ENCODE measurements at places on chromosomes 2 and 18.
A peak's percentile ranks its signal among the peaks of the same experiment; 100 is the strongest.

DNA sequence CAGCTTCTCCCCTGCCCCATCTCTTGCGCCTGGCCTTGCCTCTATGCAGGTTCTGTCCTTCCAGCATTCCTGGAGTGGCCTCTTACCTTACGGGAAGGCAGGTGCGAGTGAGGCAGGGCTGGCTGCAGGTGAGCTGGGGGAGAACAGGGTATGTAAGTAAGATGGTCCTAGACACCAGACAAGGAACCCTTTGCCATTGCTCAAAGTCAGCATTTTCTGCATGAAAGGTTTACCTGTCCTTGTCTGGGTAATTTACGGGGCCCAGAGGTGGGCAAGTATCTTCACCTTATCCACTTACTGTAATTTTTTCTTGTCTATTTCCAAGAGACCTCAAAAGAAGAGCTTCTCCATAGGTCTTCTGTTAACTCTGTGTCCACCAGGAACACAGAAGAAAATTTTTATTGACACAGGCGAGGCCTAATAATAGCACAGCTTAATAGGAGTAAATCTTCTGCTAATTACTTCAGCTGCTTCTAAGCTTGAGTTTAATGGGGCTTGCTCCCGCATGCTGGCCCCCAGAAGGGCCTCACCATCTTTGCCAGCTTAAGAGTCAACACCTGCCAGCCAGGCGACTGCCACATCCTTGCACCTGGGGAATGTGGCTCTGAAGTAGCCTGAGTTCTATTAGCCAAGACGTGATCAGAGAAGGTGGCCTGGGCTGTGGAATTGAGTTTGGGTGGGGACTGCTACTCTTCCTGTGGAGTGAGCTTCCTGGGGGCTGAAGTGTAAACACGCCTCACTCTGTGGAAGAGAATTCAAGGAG is 27.1 kb downstream of the PCARE start:
- no peak for DNase-seq

GRCh38 chr2:85938456-85938855 is 49.7 kb upstream of the ST3GAL5 start:
- DNase-seq, result no peak

DNA sequence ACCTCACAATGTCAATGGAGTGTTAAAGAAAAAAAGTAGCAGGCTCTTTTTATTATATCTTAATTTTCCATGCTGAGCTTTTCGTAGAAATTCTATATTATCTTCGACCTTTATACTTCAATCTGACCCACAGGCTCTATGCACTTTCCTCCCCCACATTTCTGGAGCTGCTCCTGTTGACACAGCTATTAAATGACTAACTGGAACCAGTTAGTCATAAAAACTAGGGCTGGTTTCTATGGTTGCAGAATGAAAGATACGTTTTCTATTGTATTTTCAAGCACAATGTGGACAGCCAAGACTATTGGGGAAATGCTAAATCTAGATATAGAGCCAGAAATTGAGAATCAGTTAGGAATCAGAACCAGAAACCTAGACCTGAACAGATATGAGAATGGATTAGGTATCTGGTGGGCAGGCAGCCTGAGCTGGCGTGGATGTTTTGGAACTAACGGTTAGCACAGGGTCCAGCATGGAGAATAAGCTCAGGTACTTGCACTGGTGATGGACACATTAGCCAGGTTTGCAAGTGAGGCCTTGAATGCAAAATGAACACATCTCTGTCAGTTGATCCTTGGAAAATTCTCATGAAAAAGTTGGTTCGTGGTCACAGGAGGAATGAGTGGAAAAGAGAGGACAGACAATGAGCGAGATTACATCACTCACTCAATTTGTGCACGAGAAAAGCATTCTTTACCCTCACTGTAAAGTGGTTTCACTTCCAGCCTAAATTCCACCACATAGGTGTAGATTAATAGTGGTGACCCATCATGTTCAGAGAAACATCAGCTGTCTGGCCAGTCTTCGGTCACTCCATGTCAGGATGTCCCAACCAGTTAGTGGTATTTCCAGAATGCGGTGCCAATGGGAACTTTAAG is 144.6 kb upstream of the EPHA4 start:
- no peak for DNase-seq

GRCh38 chr2:64637931-64638330 is 15.8 kb downstream of the SERTAD2 start:
- no peak for DNase-seq

DNA sequence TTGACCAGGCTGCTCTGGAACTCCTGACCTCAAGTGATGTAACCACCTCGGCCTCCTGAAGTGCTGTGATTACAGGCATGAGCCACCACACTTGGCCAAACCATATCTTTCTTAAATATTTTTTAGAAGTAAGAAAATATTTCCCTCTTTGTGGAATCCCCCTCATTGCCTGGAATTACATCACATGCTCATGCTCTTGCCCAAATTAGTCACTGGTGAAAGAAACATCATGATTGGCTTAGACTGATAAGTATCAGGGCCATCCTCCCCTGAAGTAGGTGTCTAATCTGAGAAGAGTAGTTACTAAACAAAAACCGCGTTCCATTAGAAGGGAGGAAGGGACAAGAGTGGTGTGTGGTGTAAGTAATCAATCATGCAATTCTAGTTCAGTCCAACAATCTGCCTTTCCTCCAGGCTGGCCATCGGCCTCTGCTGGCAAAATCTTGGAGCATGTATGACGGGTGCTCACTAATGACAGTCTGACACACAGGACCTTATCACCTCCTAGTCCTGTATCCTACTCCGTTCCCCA is 52.3 kb upstream of the SCG2 start:
- peak; percentile 52 for DNase-seq

GRCh38 chr18:63444580-63444979 is 22.3 kb upstream of the VPS4B start:
- DNase-seq, result peak; percentile 69

- no peak for DNase-seq
These were observed 33.6 kb downstream of the MAL start for GRCh38 chr2:95058989-95059641.

GRCh38 chr18:76941284-76941683 is 118.9 kb downstream of the ZNF236 start:
- DNase-seq, result no peak

DNA sequence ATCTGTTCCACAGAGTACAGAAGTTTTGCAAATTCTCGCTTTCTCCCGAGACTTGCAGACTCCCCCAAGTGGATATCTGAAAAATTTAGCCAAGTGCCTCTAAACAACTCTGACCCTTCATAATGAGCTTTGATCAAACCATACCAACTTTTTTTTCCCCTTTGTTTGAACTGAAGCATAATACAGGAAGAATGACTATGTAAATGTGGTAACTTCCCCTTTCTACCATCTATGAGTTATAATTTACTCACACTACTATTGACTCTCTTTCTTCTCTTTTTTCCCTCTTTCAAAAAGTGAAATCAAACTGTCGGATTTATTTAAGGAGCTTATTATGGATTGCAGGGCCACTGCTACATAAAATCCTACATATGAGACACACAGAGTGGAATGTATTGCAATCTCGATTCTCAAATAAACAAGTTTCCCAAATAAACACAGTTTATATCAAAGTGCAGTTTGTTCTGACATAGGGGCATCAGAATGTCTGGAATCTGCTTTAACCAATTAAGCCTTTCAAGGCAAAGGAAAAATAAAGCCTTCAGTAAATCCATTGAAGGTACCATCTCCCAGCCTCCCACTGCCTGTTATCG is 1.4 kb upstream of the ZNF804A start:
- DNase-seq, result peak; percentile 38

- DNase-seq, result peak; percentile 96
These were observed 396.1 kb upstream of the RAB12 start for GRCh38 chr18:8212896-8213780.

- no peak for DNase-seq
These were observed 110.3 kb upstream of the PKDCC start for GRCh38 chr2:41937464-41937906.

GRCh38 chr2:24513281-24514071 is 22.4 kb downstream of the NCOA1 start:
- DNase-seq, result no peak

DNA sequence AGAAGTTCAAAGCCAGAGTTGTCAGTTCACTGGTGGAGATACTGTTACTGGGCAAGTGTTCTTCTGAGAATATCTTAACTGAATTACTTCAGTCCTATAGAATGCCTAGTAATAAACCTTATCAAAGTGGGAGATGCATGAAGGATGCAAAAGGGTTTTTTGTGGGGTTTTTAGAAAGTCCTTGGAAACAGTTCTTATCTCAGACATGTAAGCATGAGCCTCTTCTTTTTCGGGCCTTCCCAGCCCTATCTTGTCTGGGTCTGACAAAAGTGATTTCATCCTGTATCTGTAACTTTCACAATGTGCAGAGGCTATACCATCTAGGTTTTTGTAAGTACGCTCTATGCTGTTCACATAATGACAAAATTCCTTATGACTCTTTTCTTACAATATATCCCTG is 255.5 kb downstream of the MYO3B start:
- DNase-seq, result no peak

DNA sequence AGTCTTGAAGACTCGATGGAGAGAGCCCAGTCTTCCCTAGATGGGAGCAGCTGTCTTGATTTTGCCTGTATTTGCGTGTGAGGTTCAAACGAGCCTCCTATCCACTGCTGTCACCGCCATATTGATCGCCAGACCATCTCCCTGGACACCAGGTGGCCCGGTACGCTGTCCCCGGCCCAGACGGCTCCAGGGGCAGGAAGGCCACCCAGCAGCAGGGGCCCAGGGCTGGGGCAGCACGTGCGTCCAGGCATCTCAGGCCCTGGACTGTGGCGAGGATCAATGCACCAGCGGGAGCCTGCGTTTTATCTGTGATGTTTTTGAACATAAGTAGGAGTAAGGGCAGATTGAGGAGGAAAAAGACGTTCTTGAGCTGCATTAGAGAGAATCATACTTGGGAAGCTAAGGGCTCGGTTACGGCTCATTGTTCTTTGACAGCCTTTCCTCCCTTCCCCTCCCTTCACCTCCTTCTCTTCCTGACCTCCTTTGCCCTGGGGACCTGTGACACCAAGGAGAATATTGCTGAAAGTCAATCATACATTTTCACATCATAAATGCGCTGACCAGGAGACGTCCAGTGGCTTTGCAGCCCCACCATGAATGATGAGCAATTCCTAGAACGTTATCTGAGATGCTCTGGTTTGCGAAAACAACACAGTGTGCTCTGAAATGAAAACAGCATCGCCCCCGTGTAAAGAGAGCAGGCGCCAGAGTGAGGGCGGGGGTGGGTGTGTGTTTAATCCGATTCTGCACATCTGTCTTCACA is 711.2 kb upstream of the SALL3 start:
- DNase-seq, result no peak

DNA sequence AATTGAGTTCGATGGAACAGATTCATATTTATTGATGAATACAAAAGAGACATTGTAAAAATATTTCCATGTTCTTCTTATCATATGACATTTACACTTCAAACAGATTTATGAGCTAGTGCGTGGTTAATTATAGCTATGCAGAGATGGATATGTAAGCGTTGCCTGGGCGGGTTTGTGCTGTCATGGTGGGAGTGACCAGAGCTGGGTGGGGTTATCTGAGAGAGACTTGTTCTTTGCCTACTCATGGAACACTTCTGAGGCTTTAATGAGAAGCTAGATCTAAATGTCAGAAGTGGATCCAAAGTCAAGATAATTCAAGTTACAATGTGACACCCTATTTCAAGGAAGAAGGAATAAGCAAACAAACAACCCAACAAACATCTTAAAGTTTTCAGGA is 162.3 kb upstream of the ZEB2 start:
- DNase-seq, result no peak

DNA sequence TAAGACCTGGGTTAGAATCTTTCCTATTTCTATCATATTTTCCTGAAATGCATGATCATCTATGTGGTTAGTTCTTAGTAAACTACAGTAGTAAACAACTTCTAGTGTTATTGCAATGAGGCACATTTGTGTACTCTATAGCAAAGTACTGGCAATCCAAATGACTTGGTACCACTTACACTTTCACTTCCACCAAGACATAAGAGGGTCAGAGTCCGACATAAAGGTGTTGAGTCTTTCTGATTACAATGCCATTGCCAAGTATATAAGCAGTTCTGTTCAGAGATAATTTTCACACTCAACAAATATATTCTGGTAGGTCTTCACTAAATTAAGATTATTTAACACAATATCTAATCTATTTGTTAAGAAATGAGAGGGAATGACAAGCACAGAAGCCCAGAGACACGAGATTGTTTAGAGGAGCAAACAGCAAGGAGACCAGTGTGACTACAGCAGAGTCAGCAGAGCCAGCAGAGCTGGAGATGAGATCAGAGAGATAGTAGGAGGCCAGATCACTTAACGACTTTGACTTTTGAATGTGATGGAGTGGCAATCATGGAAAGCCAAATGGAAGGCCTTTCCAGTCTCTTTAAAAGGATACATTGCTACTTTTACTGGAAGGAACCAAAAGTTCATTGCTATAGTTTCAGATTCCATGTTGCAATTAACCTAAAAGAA is 27.5 kb downstream of the SOS1 start:
- no peak for DNase-seq

DNA sequence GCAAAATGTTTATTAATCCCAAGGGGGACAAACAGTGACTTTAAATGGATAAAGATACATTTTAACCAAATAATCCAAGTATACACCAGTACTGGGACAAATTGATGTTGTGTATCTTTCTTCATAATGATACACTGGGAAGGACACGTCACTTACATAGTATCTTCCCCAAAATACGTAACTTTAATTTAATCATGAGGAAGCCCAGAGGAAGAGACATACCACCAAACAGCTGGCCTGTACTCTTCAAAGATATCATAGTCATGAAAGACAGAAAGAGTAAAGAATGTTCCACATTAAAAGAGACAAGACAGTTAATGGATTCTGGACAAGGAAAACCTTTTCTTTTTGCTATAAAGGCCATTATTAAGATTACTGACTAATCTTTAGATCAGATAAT is 37.1 kb downstream of the AGFG1 start:
- DNase-seq, result no peak

DNA sequence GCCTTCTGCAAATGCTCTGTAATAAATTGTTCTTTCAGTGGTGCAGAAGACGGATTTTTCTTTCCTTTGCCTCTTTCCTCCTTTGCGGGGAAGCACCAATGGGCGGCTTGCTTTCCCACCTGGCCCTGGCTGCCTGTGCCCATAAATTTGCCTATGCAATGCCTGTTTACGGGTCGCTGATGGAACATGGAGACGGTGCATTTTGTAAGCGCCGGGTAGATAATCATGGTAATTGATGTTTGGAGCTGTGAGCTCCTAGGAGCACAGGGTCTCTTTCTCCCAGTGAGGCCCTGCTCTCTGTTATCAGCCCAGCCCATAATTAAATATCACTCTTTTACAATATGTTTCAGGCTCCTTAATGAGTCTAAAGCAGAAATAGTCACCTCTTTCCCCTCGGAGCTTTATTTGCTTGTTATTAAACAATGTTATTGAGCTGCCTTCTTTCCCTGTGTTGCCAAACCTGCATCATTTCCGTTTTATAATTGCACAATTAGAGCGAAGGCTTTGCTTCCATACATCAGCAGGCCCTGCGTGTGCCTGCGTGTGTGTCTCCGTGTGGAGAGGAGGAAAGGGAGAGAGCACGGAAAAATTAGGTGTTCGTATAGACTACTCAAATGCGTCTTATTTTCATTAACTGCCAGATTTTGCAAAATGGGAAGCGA is 437.4 kb upstream of the POU3F3 start:
- DNase-seq, result no peak

Measured in brain microvascular endothelial cell (primary cell).